ENCODE measurements at places on chromosomes 7 and 10. TPM values are rescaled to one million over a fixed set of nuclear protein-coding genes. Genes with fewer than 3 reads are reported as not detected.

DNA sequence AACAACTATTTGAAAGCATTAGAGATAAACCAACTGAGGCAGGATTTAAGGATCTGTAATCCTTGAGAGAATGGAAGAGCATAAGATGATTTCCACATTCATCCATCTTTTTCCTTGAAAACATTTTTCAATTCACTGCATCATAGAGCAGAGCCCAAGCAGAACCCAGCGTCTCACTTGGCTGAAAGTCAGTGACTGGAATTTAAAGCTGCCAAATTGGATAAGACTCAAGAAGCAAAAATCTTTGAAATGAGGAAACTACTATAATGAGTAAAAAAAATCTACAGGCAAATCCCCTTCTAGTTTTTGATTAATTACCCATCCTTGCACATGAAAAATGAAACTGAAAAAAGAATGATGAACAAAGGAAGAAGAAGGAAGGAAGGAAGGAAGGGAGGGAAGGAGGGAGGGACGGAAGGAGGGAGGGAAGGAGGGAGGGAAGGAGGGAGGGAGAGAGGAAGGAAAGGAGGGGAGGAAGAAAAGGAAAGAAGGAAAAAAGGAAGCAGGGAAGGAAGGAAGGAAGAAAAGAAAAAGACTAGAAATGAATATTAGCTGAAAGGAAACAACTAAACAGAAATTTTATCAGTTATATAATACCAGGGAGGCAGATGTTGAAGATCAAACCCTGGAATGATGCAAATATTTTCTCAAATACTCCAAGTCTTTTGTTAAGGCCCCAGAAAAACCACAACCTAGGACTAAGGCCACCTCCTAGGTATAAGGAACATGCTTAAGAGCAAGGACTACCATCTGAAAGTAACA is 336.3 kb upstream of the MAGI2 start:
- no peaks in the 10 kb centered on the region for H3K27me3 ChIP-seq
- H3K36me3 ChIP-seq: no peaks in the 10 kb centered on the region
- H3K4me1 ChIP-seq: no peaks in the 10 kb centered on the region
- no peak overlapping the region for H3K27ac ChIP-seq
- no peak overlapping the region for H3K4me3 ChIP-seq

DNA sequence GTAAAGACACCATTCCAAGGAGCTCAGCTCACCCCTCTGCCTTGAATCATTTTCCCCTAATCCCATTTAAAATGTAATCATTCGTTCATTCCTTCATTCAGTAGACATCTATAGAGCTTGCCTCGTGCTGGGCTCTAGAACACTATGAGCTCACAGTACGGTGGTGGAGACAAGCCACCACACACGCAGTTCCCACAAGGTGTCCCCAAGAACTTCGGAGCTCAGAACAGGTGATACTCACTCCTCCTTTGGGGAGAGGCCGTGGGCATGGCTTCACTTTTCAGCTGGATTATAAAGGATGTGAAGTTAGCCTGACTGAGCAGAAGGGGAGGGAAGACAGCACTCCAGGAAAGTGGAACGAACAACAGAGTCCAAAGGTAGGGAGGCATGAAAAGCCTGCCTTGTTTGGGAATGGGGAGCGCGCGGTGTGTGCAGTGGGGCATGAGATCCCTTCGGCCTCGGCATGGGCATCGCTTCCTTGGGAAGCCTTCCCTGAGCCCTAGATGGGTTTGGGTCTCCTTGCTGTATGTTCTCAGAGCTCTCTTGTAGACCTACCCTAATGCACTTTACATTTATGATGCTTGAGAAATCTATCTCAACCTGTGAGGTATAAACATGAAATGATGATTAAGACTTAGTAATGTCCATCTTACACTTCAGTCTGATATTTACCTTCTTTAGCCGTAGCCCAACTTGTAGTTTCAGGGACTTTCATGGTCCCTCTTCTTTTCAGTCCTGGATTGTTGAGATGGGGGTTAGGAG is 809 bp upstream of the OGA start:
- peaks cover 25% of the 10 kb centered on the region for H3K4me1 ChIP-seq
- no peaks in the 10 kb centered on the region for H3K36me3 ChIP-seq
- H3K4me3 ChIP-seq: peak overlapping the region; percentile 100
- H3K27me3 ChIP-seq: no peaks in the 10 kb centered on the region
- peak overlapping the region; percentile 95 for H3K27ac ChIP-seq

- no peak overlapping the region for H3K4me3 ChIP-seq
- H3K27ac ChIP-seq: peak overlapping the region; percentile 31
- peaks cover 7% of the 10 kb centered on the region for H3K36me3 ChIP-seq
- H3K27me3 ChIP-seq: no peaks in the 10 kb centered on the region
Measured at GRCh38 chr10:24483701-24484100, 240.0 kb downstream of the ARHGAP21 start.

The C10orf120 gene
- not detected for total RNA-seq
